ENCODE measurements at places on chromosomes 2 and 18. TPM values are rescaled to one million over a fixed set of nuclear protein-coding genes. Genes with fewer than 3 reads are reported as not detected.

ELOA2 gene
- not detected for total RNA-seq

LYPD6B gene
- total RNA-seq, result not detected

ERLEC1 gene
- 18.5 TPM for total RNA-seq

CSRNP3 gene
- not detected for total RNA-seq

DNA sequence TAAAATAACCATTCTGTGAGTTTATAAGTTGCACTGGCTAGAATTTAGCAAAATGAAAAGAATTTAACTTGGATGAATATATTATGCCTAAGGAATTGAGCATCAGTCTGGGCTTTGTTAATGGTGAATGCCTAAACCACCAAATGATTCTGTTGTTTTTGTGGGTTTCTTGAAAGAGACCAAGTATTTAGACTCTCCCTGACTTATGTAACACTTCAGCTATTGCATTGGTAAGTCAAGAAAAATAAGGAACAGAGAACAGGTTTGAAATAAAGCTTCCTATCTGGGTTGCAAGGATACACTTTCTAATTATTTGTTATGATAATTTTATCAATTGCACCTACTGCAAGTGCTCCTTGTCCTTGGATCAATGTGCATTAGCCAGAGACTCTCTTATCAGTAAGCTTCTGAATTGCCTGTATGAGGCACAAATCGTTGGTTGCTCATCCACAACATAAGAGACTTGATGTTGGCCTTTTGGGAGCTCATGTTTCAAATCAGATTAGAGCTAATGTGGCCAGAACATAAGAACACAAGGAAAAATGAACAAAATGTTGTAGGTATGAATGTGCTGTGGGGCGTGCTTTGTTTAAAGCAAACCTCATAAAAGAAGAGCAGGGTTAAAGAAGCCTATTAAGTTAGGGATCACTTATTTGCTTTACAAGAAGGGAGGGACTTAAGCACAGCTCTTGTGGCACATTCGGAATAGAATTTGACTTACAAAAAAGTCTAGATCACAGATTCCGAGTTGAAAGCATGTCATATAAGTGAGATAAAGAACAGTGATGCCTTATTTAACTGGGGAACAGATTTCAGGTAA lies 37.2 kb downstream of the PRKCE start:
- no peaks in the 10 kb centered on the region for H3K4me1 ChIP-seq
- H3K4me3 ChIP-seq, result no peak overlapping the region
- H3K27ac ChIP-seq, result no peak overlapping the region
- H3K27me3 ChIP-seq, result no peaks in the 10 kb centered on the region
- no peak for DNase-seq
- H3K36me3 ChIP-seq, result no peaks in the 10 kb centered on the region

GRCh38 chr2:54899576-54900200 lies 150.6 kb downstream of the RTN4 start:
- H3K27me3 ChIP-seq, result no peaks in the 10 kb centered on the region
- H3K27ac ChIP-seq, result no peak overlapping the region
- H3K36me3 ChIP-seq, result no peaks in the 10 kb centered on the region
- DNase-seq, result no peak
- H3K4me1 ChIP-seq, result peaks cover 27% of the 10 kb centered on the region
- H3K4me3 ChIP-seq, result no peak overlapping the region

DNA sequence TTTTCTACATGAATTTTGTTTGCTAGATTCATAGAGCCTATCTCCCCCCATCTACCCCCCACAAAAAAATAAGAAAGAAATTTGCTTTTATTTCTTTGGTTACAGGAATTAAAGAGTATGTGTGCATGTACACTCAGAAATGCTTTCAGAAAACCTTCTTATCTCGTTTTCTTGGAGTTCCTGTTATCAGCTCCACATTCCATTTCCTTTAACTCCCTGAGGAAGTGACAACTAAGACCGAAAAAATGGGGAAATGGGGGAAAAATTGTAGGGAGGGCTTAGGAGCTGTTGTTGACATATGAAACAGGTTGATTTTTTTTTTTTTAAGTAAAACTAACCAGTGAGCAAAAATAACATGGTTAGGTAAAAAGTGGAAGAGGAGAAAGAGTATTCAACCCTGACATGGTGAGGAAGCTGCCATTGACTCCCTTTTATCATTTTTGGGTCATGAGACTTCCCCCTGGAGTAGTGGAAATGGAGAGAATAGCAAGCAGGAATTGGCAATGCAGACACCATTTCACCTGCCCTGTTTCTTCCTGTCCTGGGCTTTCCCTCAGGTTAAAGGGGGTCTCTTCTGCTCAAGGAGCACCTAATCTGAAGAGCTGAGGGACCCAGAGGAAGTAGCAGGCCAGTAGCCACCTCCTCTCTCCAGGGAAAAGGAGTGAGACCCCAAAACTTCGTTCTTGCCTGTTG lies 93.5 kb downstream of the OSBPL6 start:
- H3K27me3 ChIP-seq, result peaks cover 21% of the 10 kb centered on the region
- H3K27ac ChIP-seq, result no peak overlapping the region
- H3K4me1 ChIP-seq, result no peaks in the 10 kb centered on the region
- DNase-seq, result no peak

GRCh38 chr2:110980339-110981062 lies 140.2 kb upstream of the BCL2L11 start:
- DNase-seq, result no peak
- no peaks in the 10 kb centered on the region for H3K27me3 ChIP-seq
- H3K36me3 ChIP-seq, result no peaks in the 10 kb centered on the region
- H3K4me3 ChIP-seq, result no peak overlapping the region

DNA sequence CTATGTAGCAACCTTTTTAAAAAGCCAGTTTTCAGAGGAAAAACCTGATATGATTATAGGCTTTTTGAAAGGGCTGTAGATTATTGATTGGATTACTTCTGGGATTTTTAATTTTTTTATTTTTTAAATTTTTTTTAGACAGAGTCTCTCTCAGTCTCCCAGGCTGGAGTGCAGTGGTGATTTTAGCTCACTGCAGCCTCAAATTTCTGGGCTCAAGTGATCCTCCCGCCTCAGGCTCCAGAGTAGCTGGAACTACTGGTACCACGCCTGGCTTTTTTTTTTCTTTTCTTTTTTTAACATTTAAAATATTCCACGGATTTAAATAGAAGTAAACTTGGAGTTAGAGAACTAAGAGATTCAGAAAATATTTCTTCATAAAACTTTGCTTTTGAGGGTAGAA lies 1.2 kb downstream of the MRPL19 start:
- no peak for DNase-seq
- H3K27ac ChIP-seq, result peak overlapping the region; percentile 88
- H3K4me3 ChIP-seq, result peak overlapping the region; percentile 90

- no peak overlapping the region for H3K4me3 ChIP-seq
- no peak for DNase-seq
- H3K4me1 ChIP-seq, result no peaks in the 10 kb centered on the region
- H3K27ac ChIP-seq, result no peak overlapping the region
- H3K27me3 ChIP-seq, result no peaks in the 10 kb centered on the region
These were observed 139.5 kb upstream of the NABP1 start for GRCh38 chr2:191538334-191538903.

DNA sequence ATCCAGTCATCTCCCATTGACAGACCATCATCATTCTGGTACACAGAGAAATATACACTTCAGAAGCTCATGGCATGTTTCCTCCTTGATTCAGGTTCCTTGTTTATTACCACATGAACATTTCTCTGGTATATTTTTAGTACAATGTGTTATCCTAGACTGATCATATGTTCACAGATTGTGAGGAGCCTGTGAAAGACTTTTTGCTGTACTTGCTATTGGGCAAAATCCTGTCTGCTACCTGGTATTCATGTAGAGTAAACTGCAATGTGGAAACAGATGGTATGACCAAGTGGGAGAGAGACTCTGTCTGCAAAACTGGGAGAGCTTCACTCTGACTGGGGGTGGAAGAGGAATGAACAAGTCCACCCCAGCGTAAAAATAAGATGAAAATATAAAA lies 657.2 kb downstream of the IRS1 start:
- peaks cover 11% of the 10 kb centered on the region for H3K27me3 ChIP-seq
- DNase-seq, result no peak
- H3K27ac ChIP-seq, result no peak overlapping the region
- no peaks in the 10 kb centered on the region for H3K4me1 ChIP-seq
- no peaks in the 10 kb centered on the region for H3K36me3 ChIP-seq
- H3K4me3 ChIP-seq, result no peak overlapping the region

DNA sequence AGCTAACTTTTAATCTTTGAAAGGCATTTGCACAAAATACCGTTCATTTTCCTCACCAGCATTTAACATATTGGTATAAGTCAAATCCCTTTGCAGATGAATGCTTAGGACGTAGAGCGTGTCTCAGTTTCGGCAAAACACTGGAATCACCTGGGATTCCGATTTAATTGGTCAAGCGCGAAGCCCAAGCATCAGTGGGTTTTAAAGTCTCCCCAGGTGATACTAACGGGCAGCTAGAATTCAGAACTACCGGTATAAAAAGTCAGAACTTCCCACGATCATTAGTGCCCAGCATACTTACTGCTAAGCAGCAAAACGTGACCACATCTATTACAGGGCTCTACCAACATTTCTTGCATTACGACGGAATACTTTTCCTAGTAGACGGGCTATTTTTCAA lies 24.6 kb downstream of the ALPK2 start:
- H3K4me3 ChIP-seq, result no peak overlapping the region
- no peaks in the 10 kb centered on the region for H3K36me3 ChIP-seq
- H3K27me3 ChIP-seq, result no peaks in the 10 kb centered on the region
- peaks cover 55% of the 10 kb centered on the region for H3K4me1 ChIP-seq
- no peak overlapping the region for H3K27ac ChIP-seq
- DNase-seq, result no peak

- H3K4me1 ChIP-seq, result peaks cover 82% of the 10 kb centered on the region
- peak overlapping the region; percentile 53 for H3K27ac ChIP-seq
- DNase-seq, result peak; percentile 77
- H3K4me3 ChIP-seq, result peak overlapping the region; percentile 2
These were observed 33.1 kb downstream of the ARHGAP15 start for GRCh38 chr2:143162123-143162837.

DNA sequence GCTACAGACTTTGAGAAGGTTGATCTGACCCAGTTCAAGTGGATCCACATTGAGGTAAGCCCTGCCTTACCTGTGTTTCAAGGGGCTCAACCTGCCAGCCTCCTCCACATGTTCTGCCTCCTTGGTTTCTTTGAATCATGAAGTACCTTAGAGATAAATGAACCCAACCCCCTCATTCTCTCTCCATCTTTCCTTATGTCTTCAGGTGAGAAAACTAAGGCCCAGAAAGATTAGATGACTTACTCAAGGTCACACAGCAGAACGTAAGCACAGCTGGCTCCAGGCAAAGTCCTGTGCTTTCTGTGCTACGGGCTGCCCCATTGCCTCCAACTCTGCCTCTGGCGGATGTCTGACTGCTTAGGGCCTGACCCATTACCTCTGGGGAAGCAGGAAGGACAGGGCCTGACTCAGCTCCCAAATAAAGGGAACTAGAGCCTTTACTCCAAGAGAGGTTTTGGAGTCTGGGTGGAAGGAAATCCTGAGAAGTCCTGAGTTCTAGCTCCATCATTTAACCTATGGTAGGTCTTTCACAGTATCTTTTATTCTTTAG lies 10.3 kb downstream of the KHK start:
- H3K27me3 ChIP-seq, result no peaks in the 10 kb centered on the region
- H3K36me3 ChIP-seq, result peaks cover 1% of the 10 kb centered on the region
- H3K4me3 ChIP-seq, result no peak overlapping the region
- DNase-seq, result no peak
- peaks cover 12% of the 10 kb centered on the region for H3K4me1 ChIP-seq

GRCh38 chr2:159152128-159152778 lies 134.2 kb downstream of the WDSUB1 start:
- no peaks in the 10 kb centered on the region for H3K27me3 ChIP-seq
- H3K4me1 ChIP-seq, result peaks cover 22% of the 10 kb centered on the region
- H3K27ac ChIP-seq, result no peak overlapping the region
- DNase-seq, result no peak

- DNase-seq, result no peak
- H3K4me1 ChIP-seq, result no peaks in the 10 kb centered on the region
- no peaks in the 10 kb centered on the region for H3K27me3 ChIP-seq
These were observed 2.4 kb downstream of the FABP1 start for GRCh38 chr2:88125344-88125923.

- peaks cover 6% of the 10 kb centered on the region for H3K36me3 ChIP-seq
- peak overlapping the region; percentile 97 for H3K4me3 ChIP-seq
- H3K27ac ChIP-seq, result peak overlapping the region; percentile 97
- no peaks in the 10 kb centered on the region for H3K27me3 ChIP-seq
- peak; percentile 53 for DNase-seq
- peaks cover 51% of the 10 kb centered on the region for H3K4me1 ChIP-seq
These were observed 995 bp upstream of the RTN4 start for GRCh38 chr2:55051026-55051866.

- peaks cover 23% of the 10 kb centered on the region for H3K27me3 ChIP-seq
- H3K4me3 ChIP-seq, result no peak overlapping the region
These were observed 74.2 kb downstream of the CDK15 start for GRCh38 chr2:201880579-201880978.

DNA sequence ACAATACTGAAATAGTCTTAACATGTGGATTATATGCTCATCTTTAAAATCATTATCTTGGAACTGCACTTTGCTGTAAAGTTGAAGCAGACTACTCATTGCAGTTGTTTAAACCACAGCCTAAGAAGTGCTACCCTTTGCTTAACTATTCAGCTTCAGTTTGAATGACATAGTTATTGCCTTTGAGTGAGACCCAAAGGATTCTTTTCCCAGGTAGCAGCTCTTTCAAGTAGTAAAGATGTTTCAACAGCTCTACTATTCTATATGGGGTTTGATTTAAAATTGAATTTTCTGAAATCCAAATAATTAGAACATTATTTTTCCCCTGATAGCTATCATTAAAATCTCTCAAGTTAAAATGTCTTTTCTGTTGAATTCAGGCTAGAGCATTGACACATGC lies 1.1 kb downstream of the SCG2 start:
- H3K4me3 ChIP-seq, result no peak overlapping the region
- H3K36me3 ChIP-seq, result no peaks in the 10 kb centered on the region
- peaks cover 3% of the 10 kb centered on the region for H3K4me1 ChIP-seq
- H3K27ac ChIP-seq, result no peak overlapping the region

GRCh38 chr2:98560256-98560771 lies 48.0 kb downstream of the COA5 start:
- no peak overlapping the region for H3K4me3 ChIP-seq
- peak overlapping the region; percentile 20 for H3K27ac ChIP-seq
- no peak for DNase-seq
- H3K4me1 ChIP-seq, result peaks cover 8% of the 10 kb centered on the region
- H3K36me3 ChIP-seq, result peaks cover 7% of the 10 kb centered on the region

DNA sequence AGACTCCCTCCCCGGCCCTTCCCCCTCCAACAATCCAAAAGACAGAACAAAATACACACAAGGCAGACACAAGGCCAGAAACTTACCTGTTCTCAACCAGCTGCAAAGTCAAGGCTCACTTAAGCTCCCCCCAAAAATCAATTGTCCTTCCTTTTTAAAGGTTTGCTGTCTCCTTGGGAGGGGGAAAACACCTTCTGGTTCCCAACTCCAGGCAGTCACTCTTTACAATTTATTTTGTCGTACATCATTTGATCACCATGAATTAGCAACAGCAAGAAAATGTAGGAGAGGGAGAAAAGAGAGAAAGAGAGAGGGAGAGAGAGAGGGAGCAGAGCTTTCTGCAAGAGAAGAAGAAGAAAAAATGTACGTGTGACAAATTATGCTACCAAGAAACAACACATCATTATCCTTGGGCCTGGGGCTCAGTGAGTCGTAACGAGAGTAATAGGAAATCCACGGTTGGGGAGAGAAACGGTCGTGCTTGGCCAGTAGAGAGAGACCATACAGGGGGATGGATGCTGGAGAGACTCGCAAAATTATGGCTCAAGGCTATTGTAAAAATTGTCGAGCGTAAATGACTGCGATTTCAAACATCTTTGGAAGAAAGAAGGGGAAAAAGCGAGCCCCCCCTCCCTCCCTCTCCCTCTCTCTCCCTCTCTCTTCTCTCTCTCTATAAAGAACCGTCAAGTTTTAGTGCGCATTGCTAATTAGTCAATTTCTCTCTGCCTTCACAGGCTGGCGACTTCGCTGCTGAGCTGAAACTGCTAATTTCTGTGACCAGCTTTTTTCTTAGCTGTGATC lies at the start of gene KLHL14:
Gene KLHL14 (minus strand): TSS at position 443 of the 801 bp plus-strand sequence. CDS start 2,432 bp downstream, outside the sequence.
- no peaks in the 10 kb centered on the region for H3K36me3 ChIP-seq
- DNase-seq, result no peak
- peaks cover 51% of the 10 kb centered on the region for H3K27me3 ChIP-seq
- H3K4me1 ChIP-seq, result peaks cover 16% of the 10 kb centered on the region

All from activated naive CD4-positive, alpha-beta T cell treated with anti-CD3 and anti-CD28 coated beads for 36 hours (primary cell).